Fibroblast of skin of left quadriceps (primary cell): ENCODE measurements at places on chromosomes 5 and 9.

- no peak for DNase-seq
Measured at GRCh38 chr9:5684101-5684500, 55.2 kb downstream of the RIC1 start.

DNA sequence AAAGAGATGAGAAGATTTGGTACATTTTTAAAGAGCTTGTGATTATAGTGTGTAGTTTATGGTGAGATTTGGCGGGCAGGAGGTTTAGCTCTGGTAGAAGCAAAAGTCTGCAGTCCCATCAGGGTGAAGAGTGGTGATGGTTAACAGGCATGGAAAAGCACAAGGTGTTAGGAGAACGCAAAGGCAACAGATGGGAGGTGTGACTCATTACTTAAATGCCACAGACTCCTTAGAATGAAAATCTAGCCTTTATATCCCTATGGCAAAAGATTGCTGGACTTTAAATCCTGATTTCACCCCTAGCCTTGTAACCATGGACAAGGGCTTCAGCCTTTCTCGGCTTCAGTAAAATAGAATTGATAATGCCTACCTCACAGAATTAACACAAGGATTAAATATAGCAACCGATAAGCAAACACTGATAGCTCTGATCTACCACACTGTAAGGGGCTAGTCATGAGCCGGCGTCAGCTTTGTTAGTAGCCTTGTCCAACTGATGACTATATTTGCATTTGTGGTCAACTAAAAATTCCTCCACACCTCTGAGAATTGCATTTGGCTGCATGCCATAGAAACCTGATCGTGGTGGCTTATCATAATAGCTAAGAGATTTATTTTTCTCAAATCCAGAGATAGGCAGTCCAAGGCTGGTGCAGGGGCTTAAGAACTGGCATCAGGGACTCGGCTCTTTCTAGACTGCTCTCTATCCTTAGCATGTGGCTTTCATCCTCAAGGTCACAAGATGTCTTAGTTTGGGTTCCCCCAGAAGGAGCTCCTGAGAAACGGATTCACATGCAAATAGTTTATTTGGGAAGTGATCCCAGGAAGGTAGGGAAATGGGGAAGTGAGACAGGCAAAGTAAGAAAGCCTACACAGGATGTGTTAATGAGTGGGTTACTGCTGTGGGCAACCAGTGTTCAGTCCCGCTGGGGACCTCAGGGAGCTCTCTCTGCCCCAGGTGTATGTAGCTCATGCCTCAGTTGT lies 19.6 kb downstream of the MFAP3 start:
- no peak for DNase-seq

GRCh38 chr5:131280417-131280816 lies 16.6 kb downstream of the CDC42SE2 start:
- no peak for DNase-seq

DNA sequence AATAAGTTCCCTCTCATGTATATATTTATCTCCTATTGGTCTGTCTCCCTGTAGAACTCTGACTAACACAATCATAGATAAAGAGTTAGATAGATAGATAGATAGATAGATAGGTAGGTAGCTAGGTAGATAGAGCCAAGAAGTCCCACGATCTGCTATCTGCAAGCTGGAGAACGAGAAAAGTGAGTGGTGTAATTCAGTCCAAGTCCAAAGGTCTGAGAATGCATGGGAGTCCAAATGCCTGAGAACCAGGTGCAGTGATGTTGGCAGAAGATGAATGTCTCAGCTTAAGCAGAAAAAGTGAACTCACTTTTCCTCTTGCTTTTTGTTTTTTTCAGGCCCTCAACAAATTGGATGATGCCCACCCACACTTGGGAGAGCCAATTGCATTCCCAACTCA lies 37.7 kb upstream of the ZFR start:
- DNase-seq, result no peak

DNA sequence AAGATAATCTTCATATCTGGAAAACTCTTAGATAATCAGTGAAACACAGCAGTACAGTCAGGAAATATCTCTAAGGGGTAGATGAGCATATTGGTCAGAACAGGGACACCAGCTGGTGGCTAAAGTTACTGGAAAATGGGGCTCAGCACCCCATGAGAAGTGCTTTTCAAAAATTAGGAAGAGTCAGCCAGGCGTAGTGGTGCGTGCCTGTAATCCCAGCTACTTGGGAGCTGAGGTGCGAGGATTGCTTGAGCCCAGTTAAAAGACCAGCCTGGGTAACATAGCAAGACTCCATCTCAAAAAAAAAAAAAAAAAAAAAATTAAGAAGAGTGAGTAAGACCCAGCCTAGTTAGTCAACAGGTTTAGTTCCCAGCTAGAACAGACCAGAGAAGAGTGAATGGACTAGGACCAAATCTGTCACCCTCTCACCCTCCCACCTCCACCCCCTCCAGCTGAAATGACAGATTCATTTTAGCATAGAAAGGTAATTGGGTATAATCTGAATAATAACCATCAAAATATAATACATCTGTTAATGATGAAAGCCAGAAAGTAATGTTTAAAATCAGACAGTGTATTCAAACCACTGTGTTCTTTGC lies 120.9 kb downstream of the CDC42SE2 start:
- no peak for DNase-seq

GRCh38 chr5:79983618-79984017 lies 7.4 kb downstream of the MTX3 start:
- no peak for DNase-seq
